NCI-H1105 treated with DMSO at 0.1 percent for 48 hours (cell line): ENCODE measurements at places on chromosomes 1 and 21.

DNA sequence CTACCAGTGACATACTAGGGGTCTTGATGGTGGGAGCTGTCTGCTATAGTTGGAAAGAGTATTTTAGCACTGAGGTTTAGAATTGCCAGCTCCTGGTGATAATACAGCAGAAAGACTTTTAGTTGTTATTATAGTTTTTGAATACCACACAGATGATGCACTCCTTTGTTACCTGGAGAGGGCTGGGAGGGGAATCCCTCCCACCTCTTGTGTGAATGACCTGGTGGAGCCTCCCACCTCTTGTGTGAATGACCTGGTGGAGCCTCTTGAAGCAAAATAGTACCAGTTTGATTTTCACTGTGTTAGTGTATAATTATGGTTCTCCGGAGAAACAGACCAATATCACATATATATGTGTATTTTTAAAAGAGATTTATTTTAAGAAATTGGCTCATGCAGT lies 3.3 kb downstream of the DISP1 start:
- DNase-seq = no peak

DNA sequence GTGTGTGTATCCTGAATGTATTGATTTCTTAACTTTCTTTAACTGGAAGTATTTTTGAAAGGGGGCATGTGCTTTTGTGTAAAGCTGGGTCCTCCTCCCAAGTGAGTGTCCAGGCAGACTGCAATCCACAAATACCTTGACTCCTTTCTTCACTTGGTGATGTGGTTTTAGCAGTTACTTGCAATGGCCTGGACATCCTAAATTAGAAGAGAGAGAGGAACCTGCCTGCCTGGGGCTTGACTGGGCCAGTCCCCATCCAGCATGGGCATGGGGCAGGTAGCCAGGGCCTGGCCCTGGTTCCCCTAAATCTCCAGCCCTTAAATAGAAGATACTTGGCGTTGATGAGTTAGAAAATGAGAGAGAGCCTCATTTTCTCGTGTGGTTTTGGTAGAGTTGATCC lies 159.7 kb downstream of the PGBD5 start:
- DNase-seq = no peak

DNA sequence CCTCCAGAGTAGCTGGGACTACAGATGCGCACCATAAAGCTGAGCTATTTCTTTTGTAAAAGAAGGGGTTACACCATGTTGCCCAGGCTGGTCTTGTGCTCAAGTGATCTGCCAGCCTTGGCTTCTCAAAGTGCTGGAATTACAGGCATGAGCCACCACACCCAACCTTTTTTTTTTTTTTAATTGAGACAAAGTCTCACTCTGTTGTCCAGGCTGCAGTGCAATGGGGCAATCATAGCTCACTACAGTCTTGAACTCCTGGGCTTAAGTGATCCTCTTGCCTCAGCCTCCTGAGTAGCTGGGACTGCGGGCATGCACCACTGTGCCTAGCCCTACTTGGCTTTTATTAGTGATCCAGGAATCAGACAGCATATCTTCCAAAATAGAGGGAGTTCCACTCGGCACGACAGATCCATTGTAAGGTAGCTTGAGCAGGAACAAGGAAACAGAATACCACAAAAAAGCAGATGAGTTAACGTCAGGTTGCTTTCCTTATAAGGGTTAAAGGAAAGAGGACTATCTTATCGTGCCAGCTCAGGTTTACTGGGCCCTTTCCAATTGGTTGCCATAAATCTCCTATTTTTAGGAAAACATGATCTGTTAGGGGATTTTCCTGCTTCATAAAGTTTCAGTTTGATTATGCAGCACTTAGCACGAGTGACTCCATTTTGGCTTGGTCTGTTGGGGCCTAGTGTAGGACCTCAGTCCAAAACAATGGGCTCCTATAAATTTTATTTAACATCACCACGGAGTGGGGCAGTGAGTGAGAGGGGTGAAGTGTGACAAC lies 45.2 kb downstream of the NENF start:
- DNase-seq = no peak

GRCh38 chr1:4322881-4323280 lies 331.5 kb upstream of the AJAP1 start:
- DNase-seq = peak; percentile 43

- peak; percentile 13 for DNase-seq
Measured at GRCh38 chr1:172826096-172826741, 167.3 kb downstream of the FASLG start.

DNA sequence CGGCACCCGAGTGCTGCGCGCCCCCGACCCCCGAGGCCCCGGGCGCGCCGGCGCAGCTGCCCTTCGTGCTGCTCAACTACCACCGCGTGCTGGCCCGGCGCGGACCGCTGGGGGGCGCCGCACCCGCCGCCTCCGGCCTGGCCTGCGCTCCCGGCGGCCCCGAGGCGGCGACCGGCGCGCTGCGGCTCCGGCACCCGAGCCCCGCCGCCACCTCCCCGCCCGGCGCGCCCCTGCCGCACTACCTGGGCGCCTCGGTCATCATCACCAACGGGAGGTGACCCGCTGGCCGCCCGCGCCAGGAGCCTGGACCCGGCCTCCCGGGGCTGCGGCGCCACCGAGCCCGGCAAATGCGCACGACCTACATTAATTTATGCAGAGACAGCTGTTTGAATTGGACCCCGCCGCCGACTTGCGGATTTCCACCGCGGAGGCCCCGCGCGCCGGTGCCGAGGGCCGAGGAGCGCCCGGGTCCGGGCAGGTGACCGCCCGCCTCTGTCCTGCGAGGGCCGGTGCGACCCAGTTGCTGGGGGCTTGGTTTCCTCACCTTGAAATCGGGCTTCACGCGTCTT lies 49.0 kb downstream of the SIM2 start:
- DNase-seq = peak; percentile 51

DNA sequence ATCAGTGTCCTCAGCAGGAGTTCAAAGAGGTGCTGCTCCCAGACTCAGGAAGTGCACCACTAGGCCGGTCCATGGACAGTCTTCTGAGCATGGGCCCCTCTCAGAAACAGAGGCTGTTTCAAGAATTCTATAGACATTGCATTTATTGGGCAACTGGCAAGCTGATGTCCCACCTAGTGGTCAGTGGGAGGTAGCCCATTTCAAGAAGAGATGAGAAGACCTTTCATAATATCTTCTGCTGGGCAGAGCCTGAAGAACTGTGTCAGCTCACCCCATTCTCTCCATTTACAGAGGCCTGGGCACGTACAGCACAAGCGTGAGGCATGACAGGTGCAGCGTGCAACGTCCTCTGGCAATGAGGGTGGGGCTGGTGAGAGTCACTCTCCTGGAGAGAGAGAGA lies 216.0 kb downstream of the DYRK1A start:
- DNase-seq = peak; percentile 3

- no peak for DNase-seq
Measured at GRCh38 chr1:167472752-167473521, 45.4 kb downstream of the CD247 start.

- DNase-seq = no peak
Measured at GRCh38 chr1:155012776-155013602, 10.4 kb downstream of the ZBTB7B start.

- DNase-seq = peak; percentile 41
Measured at GRCh38 chr1:31101147-31101502, 35.6 kb upstream of the PUM1 start.

DNA sequence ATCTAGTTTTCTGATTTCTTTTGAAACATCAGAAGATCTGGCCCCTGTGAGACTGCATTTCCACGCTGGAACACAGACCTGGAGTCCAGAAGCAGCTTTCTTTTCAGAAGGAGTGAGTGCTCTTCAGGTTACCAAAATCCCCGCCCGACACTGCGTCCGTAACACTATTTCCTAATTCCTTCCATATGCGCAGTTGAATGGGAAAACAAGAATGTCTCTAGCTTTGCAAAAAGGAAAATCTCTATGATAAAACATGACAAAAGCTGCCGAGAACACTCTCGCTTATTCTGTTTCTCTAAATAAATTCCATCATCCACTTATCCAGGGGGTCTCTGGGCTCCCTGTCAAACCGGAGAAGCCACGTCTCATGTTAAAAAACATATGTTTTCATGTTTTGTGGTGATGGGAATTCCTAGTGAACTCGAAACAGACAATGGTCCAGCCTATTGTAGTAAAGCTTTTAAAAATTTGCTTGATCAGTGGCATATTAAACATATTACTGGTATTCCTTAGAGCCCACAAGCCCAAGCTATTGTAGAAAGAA lies 67.7 kb downstream of the PLD5 start:
- no peak for DNase-seq

DNA sequence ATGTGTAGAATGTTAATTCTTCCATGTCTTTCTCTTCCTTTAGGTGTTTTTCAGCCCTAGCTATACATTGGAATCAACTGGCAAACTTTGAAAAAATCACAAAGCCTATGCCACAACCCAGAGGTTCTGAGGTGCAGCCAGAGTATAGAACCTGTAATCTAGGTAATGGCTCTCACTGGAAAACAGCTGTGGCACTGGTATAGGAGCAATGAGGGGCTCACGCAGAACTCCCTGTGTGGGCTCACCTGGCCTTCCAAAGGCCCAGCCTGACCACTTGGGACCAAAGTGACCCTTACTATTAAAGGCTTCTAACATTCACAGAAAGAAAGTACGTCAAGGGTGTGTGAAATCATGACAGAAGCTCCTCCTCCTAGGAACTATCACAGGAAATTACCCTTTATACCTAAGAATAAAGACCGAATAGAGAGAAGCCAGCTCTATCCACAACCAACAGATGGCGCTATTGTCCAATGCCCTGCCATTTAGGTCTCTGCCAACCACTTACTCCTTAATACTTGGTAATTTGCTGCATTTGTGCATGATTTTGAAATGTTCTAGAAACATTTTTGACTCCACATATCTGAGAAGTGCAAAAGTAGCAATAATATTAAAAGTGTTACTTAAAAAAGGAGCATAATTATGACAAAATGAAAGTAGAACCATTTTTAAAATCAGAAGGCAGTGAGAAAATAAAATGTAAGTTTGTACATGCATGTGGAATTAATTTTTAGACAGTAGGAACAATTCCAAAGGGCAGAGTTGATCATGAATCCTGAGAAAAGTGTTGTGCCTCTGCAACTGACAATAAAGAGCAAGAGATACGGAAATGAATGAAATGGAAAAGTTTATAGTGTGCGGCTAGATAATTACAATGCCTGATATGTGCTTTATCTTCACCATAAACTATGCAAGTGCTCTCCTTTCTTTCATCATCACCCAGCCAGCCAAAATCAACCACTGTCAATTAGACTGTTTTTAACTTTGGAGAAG lies 93.1 kb upstream of the HAO2 start:
- peak; percentile 45 for DNase-seq

GRCh38 chr1:53585129-53585528 lies 125.9 kb downstream of the DMRTB1 start:
- DNase-seq = no peak

- DNase-seq = no peak
Measured at GRCh38 chr1:101394041-101394440, 157.2 kb downstream of the S1PR1 start.

DNA sequence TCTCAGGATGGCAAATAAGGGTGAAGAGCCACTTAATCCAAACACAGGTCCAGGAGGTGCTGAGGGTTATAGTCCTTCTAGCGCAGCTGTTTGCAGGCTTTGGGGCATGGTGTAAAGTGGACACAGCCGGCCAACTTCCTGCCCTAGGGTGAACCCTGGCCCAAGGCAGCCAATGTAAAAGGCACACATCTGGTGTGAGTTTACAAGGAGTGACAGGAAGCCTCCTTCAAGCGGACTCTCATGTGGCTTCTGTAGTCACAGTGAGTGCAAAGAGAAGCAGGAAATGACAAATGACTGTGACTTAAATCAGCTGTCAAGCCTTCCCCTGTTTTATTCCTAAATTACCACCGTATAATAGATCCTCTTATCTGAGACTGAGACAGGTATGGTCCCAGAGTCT lies 213.0 kb downstream of the CRB1 start:
- DNase-seq = no peak

DNA sequence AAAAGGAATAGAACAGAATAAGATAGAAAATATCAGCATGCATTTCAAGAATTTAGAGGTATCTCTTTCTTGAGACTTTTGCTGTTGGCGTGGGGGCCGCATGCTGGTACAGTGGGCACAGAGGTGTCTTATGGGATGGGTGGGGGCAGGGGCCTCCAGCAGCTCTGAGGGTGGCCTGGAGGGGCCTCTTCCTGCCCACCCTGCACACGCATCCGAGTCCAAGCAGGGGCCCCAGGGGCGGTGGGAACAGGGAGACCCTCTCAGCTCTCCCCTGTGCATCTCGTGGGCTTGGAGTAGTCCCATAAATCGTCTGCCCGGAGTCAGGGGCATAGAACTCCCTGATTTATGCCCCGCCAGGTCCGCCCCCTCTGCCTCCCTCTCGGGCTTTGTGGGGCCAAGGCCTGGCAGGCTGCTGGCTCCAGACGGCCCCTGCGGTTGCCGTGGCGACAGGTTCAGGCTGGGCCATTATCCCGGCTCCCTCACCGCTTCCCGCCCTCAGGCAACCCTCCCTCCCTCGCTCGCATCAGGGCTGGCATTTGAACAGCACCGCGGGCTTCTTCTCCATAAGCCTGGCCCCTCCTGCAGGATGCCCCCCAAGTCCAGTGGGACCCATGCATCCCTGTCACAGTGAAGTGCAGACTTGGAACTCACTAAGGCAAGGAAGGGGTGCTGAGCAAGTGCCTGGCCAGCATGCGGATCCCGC lies 133.2 kb upstream of the ZBTB40 start:
- DNase-seq = peak; percentile 88

DNA sequence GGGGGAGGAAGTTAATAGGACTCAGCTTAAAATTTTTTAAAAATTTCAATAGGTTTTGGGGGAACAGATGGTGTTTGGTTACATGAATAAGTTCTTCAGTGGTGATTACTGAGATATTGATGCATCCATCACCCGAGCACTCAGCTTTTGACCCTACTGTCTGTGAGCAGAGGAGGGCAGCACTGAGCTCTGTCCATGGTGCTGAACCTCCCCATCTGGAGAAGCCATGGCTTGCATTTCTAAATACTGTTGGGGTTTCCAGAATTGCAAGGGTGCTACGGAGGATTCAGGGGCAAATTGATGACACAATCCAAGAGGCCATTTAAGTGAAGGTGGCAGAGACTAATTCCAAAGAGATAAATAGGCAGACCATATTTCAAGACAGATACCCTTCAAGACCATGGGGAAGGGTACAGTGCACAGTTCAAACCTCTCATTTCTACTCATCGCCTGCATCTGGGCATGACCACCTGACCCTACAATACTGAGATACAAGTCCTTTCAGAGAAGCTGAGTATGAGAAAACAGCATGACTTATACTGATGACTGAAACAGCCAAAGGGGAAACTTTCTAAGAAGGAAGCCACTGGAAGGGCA lies 17.2 kb downstream of the SYT2 start:
- no peak for DNase-seq

GRCh38 chr1:39753132-39754025 lies 14.7 kb downstream of the PPIE start:
- no peak for DNase-seq
